Stomach (tissue), 19 donors: ENCODE measurements at places on chromosomes 11 and 22. TPM values are rescaled to one million over a fixed set of nuclear protein-coding genes. Genes with fewer than 3 reads are reported as not detected.

GRCh38 chr22:23302171-23303002 lies 122.1 kb downstream of the BCR start:
- no peak for DNase-seq

DNA sequence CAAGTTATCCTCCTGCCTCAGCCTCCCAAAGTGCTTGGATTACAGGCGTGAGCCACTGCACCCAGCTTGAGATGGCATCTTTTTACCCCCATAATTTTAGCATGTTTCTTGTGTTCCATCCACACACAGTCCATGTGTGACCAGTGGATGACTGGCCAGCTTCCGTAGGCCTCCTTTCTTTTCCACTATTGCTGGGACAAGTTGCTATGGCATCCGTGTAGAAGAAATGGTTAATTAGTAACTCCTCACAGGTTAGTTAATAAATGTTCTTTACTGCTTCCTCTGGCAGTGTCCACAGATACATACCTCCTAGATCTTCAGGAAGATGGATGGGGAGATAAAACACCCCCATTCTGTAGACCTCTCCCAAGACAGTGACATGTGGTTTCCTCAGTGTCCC lies 154.3 kb upstream of the RASSF10 start:
- DNase-seq: peak; percentile 79

Gene HYOU1
- 46.1 TPM for total RNA-seq

- DNase-seq: no peak
Observed at GRCh38 chr11:116970485-116971292, 127.5 kb downstream of the SIK3 start.

- peak; percentile 71 for DNase-seq
Observed at GRCh38 chr11:12066799-12067508, 43.4 kb upstream of the MICAL2 start.

Gene OLFML1
- not detected for total RNA-seq

GRCh38 chr11:130211144-130211543 lies 51.6 kb downstream of the ST14 start:
- DNase-seq: no peak

Gene NFAM1
- total RNA-seq: 3.5 TPM

DNA sequence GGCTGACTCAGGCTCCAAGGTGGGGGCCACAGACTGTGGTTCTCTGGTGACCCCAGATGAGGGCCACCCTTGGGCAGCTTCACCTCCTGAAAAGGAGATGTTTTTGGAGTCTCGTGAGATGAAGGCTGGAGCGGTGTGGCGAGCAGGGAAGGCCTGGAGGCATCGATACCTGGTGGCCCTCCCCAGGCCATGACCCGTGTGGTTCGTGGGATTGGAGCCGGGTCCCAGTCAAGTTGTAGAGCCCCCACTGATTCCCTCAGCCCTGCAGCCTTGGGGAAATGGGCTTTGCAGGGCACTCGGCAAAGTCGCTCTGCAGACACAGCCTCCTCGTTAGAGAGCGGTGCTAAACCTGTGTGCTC lies 1083.4 kb downstream of the BRD1 start:
- DNase-seq: peak; percentile 21

DNA sequence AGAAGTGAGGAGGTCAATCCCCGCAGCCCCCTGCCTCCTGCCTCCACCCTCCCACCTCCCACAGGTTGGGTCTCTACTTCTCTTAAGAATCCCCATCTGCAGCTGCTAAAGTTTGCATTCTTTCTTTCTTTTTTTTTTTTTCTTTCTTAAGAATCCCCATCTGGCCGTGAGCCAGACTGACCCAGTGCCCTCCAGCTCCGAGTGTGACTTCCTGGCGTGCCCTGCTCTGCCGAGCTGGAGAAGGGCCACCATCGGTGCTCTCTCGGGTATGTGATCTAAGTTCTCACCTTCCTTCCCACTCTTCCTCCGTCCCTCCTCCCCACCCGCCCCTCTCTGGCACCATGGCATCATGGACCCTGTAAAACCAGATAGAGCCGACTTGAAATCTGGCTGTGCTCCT lies 66.7 kb upstream of the LMO1 start:
- DNase-seq: no peak
